T-helper 1 cell (primary cell): ENCODE measurements at places on chromosomes 12 and 14.

DNA sequence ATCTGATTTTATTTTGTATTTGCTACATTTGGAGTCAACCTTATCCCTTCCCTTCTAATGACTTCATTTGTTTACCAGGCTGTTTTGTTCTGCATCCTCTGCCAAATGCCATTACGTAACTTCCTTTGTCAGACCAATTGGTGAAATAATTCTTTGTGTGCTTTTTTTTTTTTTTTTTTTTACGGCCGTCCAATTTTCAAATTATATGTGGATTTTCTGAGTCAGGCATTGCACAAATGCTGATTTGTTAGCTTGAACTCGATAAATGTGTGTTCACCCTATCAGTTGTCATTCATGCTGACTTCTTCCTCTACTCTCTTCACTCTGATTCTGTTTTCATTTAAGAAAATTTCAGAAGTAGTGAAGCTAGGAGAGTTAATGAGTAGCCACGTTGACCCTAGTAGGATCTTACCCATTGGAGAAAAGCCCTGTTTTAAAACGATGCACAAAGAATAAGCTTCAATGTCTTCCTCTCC, 386.2 kb downstream of the DIO2 start:
- no peak for DNase-seq

DNA sequence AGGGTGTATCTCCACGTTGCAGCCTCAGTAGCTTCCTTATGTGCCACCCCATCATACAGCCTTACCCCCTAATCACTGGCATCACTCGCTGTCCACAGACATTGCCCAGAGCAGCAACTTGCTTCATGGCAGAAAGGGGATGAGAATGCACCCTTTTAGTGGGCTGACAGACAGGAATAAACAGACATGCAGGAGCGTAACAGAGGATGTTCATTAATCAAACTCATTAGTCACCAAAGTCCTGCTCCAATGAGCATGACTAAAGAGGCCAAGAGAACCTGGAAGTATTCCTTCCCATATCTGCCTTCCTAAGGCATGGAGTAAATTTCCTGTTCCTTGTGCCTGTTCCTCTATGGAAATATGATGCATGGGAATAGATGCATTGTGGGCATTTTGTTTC, 197.0 kb downstream of the PHLDA1 start:
- DNase-seq: no peak

GRCh38 chr12:70722584-70723343, 85.5 kb upstream of the PTPRB start:
- no peak for DNase-seq

DNA sequence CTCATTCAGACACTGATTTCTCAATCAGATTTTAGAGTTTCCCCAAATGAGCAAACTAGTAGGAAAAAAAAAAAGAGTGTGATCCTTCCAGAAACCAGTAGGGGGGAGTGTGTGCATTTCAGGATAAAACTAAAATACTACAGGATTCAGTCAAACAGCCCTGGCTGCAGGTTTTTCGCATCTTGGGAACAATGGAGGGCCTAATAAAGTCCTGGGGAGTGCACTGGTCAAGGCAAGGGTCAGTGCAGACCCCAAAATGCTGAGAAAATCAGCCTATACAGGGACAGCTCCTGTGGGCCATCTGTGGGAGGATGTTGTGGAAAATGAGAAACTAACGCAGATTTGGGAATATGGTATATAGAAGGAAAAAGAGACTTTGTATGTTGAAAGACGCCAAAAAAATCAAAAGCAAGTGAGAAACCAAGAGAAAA, 22.2 kb upstream of the ABCD4 start:
- DNase-seq: no peak

- DNase-seq: no peak
These were observed 552.5 kb downstream of the DIO2 start for GRCh38 chr14:79658769-79659168.

- no peak for DNase-seq
These were observed 23.9 kb downstream of the KRT76 start for GRCh38 chr12:52753283-52753682.

DNA sequence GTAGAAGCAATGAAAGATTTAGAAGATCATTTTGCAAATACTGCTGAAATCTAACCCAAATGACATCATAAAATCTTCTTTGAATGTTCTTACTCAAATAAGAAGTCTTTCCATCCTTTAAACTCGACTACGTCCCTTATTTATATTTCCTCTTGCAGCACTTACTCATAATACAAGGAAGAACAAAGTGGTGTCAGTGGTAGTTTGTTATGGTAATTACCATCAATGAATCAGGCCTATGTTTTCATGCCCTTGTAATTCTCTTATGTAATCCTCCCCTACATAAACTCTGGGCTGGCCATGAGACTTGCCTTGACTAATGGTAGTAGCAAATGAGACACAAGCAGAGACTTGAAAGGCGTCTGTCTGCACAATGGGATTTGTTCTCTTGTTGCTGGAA, 17.0 kb downstream of the EEA1 start:
- DNase-seq: no peak
